ENCODE measurements at places on chromosomes 6 and 20.

DNA sequence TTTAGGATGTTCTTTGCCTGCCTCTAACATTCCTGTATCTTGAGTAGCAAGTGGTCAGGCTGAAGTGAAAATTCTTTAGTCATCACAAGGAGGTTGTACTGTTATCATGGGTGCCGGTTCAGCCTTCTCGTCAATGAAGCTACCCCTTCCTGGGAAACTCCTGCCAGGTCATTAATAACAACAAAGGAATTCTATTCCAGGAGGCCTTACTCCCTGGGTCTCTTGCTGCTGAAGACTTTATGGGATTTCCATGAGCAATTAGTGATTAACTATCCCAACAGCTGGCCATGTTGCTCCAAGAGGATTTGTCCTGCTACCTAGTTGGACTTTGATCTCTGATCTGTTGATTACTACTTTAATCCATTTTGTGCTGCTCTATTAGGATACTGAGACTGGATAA lies 62.7 kb upstream of the ELOVL5 start:
- DNase-seq, result no peak

- no peak for DNase-seq
Observed at GRCh38 chr6:125046107-125046925, 84.1 kb downstream of the RNF217 start.

- DNase-seq, result peak; percentile 67
Observed at GRCh38 chr6:18323935-18324705, 59.8 kb upstream of the DEK start.

DNA sequence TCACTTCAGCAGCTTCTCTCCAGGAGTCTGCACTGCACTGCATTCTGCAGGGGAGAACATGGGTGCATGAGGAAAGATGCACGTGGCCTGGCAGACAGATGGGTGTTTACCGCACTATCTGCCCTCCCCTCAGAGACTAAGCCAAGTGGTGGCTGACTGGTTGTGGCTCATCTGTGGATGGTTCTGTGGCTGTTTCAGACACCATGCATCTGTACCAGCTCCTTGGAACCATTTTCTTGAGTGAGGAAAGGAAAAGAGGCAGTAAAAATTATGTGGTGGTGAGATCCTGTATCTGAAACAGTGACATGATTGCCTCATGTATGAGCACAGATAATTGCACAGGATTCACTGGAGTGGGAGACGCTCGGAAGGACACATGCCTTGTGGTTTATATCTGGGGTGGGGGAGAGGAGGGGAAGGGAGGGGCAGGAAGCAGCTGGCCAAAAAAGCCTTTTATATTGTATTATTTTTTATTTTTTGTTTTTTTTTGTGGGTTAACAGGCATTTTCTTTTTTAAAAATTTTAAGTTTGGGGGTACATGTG lies 161.7 kb downstream of the ERMARD start:
- DNase-seq, result no peak

- no peak for DNase-seq
Observed at GRCh38 chr20:13690943-13691342, 52.2 kb upstream of the TASP1 start.

DNA sequence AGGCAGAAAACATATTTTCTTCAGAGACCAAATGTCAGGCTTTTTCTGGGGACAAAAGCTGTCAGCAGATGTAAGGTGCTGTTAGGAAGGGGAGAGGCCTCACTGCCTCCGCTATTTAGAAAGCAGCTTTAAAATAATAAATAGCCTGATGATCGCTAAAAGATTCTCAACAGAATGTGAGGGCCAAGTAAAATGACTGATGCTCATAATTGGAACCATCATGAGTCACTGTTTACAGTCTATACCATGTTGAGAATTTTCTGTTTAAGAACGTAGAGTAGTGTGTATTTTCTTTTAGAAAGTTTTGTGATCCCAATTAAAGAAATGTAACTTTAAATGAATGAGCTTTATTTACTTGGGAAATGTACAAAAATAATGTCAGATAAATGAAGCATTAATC lies 220.0 kb downstream of the CLIC5 start:
- no peak for DNase-seq

- no peak for DNase-seq
Observed at GRCh38 chr6:26249707-26249956, 115.4 kb upstream of the BTN3A2 start.

GRCh38 chr20:43996240-43996930 lies 81.7 kb downstream of the TOX2 start:
- DNase-seq, result no peak

DNA sequence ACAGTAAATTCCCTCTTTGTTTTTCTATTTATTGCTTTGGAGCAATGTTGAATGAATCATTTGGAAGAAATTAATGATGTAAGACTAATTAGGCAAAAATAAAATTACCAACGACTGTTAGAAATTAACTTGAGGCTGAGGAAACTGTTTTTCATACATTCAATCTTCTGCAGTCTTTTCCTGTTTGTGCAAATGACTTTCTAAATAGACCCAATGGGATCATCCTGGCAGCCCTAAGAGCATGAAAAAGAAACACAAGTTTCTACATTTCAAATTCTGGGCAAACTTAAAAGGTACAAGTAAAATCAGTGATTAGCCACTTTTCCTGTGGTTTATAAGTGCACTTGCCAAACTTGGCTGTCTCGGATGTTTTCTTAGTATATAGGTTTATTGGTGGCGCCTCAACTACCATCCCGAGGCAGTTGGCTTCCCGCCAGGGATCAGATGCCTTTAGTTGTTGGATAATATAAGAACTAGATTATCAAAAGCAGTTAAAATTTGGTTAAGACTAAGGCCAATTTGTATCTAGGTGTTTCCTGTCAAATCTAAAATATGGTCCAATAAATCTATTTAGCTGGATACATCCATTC lies 181.2 kb downstream of the ISM1 start:
- no peak for DNase-seq

DNA sequence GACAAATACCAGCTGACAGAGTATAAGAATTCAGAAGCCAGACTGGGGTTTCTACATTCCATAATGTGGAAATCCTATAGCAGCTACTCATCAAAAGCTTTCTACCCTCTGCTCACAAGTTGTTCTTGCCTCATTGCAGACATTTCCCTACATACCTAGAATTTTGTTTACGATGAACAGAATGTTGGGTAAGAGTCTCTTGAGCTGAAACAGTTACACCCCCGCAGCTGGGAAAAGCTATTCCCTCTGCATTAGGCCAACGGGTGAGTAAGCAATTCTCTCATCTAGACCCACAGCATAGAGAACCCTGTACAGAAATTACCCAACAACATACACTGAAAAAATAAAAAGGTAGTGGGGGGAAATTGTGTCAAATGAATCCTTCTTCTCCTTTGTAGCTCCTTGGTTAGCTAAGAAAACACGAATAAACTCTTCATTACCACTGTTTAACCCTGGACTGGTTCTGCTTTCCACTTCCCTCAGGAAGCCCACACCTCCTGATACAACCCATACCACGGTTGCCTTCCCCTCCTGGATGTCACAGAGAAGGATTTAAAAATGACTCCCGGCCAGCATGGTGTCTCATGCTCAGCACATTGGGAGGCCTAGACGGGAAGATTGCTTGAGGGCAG lies 215.0 kb upstream of the SHLD1 start:
- peak; percentile 65 for DNase-seq

GRCh38 chr6:90369651-90370050 lies 73.0 kb upstream of the BACH2 start:
- DNase-seq, result no peak

DNA sequence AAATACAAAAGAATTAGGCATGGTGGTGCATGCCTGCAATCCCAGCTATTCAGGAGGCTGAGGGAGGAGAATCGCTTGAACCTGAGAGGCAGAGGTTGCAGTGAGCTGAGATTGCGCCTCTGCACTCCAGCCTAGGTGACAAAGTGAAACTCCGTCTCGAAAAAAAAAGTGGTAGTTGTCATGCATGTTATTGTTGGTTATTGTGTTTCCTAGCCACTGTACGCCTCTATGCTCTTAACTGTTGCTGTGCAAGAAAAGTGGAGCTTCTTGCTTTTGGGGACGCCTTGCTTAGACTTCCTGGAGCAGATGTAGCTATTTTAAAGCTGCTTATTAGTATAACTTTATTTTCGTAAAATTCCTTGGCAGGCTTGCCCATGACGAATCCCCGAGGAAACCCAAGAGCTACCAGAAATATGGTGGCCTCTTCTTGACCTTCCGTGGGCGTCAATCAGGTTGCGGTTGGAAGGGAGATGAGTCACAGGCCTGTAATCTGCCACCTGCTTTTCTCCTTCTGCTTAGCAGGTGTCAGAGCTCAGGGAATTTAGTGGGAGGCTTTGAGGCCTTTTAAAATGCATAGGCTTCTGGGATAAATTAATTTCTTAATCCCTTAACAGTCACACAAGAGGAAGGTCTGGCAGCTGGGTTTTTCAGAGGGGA lies 17.3 kb downstream of the GABRR2 start:
- peak; percentile 86 for DNase-seq

GRCh38 chr20:38873050-38873581 lies 53.1 kb upstream of the FAM83D start:
- DNase-seq, result no peak

DNA sequence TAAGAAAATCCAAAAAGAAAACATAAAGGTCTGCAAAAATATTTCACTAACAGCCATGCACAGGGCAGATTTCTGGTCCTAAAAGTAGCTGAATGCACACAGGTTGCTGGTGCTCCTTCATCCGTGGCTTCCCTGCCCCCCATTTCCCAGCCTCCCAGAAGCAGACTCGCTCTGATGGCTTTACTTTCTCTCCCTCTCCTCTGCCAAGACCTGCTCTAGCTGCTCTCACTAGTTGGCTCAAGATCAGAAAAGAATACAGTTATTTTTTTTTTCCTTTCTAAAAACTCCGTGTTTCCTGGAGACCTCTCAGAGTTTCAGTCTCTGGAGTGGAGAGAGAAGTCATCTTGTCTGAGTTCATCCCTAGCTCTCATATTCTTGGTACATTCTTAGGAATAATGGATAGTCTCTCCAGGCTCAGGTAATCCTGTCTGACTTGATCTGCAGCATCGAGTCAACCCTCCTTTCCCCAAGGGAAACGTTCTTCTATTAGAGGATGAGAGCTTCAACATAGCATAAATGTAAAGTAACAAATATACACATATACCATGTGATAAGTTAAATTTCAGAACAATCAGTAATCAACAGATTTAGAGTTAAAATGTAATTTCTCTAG lies 214.2 kb downstream of the TBC1D7 start:
- no peak for DNase-seq

DNA sequence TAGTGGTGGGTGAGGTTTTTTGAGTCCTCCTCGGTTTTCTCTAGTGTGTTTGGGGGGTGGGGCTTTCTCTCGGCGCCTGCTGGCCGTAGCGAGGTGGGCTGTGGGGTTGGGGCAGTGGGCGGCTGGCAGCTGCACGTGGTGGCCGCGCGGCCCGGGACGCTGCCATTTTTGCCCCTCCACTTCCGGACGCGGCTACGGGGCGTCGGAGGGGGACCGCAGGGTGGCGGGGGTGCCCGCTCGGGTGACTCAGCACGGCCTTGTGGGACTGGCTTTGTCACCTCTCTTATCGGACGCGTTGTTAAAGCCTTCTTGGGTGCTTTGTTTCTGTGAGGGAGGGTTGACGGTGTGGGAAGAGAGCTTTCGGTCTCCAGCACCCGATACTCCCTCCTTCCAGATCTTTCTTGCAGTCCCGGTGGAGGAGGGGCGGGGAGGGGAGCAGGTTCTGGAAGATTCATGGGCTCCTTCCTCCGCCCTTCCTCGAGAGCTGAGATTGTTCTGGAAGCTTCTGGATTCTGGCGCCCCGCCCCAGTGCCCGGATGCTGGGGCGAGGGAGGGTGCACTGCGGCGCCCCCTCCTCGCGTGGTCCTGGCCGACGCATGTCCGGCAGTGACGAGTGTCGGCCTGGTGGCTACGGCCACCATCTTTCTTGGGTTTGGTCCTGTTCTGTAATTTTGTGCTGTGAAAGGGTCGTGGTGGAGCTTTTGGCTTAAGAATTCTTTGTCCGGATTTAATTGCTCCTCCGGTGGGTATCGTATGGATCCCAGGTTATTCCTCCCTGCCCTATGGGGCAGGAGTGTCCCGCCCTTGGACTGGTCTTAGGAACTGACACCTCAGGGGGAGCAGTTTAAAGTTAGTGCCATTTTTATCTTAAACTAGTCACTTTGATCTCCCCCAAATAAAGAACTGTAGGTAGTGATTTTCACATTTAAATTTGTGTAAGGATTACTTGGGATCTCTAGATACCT lies 719 bp downstream of the HSP90AB1 start:
- DNase-seq, result peak; percentile 57

- peak; percentile 63 for DNase-seq
Observed at GRCh38 chr20:56352345-56353055, 6.3 kb upstream of the FAM210B start.

GRCh38 chr6:134293659-134294161 lies 24.2 kb downstream of the SGK1 start:
- no peak for DNase-seq
